ENCODE measurements at places on chromosomes 5 and 9.
A peak's percentile ranks its signal among the peaks of the same experiment; 100 is the strongest.

- DNase-seq: no peak
Observed at GRCh38 chr5:149904977-149905376, 39.6 kb downstream of the PDE6A start.

- no peak for DNase-seq
Observed at GRCh38 chr5:63959177-63959982, 2.9 kb downstream of the HTR1A start.

- DNase-seq: no peak
Observed at GRCh38 chr5:33308586-33308985, 132.2 kb upstream of the TARS1 start.

GRCh38 chr9:76530458-76531110 lies 71.6 kb downstream of the GCNT1 start:
- no peak for DNase-seq

DNA sequence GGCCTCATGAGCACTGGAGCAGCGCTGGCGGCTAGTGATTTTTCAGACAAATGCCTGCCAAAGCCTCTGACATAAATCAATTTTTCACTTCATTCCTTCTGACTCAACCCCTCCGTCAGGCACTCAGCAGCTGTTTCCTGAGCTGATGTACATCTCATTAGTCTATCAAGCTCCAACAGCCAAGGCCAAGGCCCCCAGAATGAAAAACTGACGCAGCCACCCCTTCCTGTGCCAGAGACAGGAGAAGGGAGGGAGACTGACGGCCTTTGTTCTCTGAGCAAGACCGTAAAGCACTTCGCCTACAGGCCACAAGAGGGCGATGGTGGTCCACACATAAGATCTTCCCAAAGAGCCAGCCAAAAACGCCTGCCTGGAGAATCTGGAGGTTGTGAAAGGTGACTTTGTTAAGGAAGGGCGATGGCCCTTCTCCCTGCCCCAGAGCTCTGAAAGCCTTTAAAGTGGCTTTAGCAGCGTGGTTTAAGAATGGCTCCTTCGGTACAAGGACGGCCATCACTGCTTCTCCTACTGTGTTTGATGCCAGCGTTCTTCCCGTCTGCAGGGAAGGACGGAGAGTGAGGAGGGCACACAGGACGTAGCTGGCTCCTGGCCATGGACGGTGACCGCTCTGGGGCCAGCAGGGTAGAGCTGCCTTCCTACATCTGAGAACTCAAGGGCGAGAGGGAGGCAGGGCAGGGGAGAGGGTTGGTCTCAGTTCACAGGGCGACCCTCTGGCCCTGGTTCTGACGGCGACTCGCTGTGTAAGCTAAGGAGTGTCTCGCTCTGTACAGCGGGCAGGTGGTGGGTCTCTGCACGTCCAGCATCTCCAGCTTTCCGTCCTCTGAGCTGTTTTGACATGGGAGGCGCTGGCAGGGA lies 37.0 kb downstream of the ALG2 start:
- peak; percentile 82 for DNase-seq

GRCh38 chr5:33556330-33557328 lies 115.9 kb downstream of the TARS1 start:
- no peak for DNase-seq

GRCh38 chr5:132224716-132225115 lies 2.9 kb downstream of the P4HA2 start:
- DNase-seq: no peak

- no peak for DNase-seq
Observed at GRCh38 chr9:78453450-78453849, 156.5 kb downstream of the PSAT1 start.

DNA sequence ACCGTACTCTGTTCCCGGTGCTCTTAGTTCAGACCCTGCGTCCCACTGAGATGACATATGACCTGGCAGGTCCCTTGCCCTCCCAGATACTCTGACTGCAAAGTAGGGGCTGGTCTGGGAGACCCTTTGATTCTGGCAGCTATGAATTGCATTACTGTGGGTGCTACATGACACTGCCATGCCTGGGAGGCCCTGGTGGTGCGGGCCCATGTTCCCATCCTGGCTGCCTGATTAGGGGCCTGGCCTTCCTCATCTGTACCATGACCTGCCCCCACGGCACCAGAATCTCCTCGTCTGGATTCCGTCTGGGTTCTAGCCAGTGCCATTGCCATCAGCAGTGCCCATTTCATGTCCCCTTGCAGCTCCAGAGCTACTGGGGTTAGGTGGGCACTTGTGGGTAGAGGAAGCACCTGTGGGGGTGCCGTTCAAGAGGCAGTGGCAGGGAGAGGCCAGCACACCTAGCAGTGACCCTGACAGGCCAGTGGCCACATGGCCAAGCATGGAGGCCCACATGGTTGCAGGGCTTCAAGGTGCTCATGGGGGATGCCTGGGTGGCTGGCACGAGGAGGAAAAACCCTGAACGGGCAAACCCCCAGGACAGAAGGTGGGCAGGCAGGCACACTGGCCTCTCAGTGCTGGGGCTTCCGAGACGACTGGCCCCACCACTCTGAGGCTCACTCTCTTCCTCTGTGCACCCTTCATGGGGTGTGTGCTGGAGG lies 69.7 kb downstream of the PHF2 start:
- DNase-seq: no peak

DNA sequence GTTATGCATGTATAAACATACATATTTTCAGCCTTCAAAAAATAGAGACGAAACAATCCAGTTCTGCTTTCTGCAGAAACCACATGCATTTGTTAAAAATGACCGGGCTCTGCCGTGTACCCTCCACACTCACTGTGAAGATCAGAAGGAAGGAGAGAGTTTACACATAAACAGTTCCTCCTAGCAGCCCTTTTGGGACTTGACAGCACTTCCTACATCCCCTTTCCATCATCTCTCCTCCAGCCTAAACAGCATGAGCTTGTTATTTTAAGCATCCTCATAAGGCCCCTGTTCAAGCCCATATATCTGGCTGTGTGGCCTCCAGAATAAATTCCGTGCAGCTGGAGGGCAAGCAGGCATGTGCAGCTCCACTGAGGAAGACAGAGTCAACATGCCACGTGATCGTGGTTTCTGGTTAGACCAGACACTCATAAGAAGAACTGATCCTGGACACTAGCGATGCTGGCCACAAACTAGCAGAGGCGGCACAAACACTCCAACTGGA lies 42.2 kb downstream of the NIPAL4 start:
- no peak for DNase-seq

GRCh38 chr5:32156635-32157034 lies 17.5 kb downstream of the GOLPH3 start:
- DNase-seq: no peak

DNA sequence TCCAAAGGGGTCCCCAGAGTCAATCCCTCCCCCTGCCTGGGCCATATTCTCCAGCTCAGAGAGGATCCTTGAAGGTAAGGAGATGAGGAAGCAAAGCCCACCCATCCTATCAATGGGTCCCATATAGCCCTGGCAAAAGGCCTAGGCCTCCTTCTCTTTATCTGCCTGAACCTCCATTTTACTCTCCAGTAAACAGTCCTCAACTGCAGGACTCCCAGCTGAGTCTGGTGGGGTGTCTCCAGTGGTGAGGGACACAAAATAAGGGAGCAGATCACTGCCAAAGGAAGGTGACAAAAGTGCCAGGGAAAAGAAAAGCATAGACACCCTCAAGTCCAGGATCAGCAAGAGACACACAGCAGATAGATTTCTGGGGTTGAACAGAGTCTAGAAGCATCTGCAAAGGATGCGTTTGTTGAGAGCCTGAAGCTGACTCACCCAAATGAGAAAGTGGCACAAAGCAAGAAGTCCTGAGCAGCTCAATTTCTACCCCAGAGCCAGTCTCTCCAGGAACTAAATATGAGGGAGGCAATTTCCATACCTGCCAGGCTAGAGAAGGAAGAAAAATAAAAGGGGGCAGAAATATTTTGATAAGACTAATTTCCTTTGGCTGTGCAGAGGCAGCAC lies 2.7 kb upstream of the EBF1 start:
- DNase-seq: no peak

DNA sequence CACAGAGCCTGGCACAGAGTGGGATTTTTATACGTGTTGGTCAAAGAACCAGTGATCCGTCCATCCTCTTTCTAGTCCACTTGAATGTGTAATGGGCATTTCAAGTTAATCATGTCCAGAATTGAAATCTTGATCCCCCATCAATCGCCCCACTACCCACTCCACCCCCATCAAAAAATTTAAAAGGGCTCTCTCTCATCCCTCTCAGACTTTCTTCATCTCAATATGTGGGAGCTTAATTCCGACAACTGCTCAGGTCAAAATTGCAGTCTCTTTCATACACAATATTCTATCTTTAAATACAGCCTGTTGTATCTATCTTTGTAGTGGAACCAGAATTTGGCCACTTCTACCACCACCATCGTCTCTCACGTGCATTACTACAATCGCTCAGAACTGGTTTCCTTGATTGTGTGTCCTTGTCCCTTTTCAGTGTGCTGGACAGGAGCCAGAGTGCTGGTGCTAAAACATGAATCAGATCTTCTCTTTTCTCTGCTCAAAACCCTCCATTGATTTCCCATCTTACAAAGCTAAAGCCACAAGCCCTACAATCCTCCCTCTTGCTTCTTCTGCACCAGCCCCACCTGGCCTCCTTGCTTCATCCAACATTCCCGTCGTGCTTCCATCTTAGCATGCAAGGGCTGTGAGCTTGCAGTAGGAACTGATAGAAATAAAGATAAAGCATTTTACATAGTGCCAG lies 786 bp upstream of the KIF3A start:
- DNase-seq: no peak

- DNase-seq: no peak
Observed at GRCh38 chr5:6601816-6602215, 31.0 kb downstream of the NSUN2 start.

DNA sequence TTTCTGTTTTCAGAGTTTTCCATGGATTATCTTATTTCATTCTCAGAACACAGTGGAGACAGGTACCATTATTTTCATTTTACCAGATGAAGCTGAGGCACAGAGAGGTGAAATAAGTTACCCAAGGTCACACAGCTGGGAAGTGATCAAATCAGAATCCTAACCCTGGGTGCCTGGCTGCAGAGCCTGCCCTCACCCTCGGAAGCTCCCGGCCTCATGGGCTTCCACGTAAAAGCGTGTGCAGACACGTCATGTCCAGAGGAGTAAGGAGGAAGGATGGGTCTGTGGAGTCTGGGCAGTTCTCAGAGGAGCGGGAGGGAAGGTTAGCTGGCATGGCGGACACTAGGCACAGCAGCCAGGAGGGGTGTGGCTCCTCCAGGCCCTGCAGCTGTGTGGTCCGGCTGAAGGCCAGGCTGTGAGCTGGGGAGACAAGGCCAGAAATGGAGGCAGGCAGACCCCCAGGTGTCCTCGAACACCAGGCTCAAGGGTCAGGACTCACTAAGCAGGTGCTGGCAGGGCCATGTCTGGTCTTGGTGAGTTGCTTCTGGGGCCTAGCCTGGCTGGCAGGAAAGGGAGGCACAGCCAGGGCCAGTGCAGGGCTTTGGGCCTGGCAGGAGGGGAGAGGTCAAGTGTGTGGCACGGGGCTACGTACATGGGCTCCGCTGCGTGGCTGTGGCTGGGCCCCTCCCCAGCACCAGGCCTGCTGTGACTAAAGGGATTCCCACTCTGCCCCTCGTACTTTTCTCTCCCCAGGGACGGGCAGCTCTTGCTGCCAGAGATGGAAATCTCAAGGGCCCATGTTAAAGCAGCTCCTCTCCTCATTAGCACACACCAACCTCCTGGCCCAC lies 5.6 kb downstream of the TBC1D9B start:
- DNase-seq: no peak

DNA sequence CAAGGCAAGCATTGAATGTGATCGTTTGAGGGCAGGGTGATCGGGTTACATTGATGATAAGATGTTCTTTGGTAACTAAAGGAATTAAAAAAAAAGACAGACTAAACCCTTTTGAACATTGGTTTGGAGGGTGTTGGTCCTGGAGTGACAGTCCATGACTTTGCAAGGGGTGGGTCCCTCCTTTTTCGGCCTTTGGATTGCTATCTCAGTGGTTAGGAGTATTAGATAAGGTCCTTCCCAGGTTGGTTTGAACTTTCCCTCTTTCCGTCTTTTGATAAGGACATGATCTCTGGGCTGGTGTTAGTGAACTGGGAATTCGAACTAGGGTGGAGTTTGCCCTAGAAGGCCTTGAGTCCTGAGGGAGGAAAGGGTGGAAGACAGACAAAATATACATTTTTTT lies 5.4 kb upstream of the ABO start:
- no peak for DNase-seq

DNA sequence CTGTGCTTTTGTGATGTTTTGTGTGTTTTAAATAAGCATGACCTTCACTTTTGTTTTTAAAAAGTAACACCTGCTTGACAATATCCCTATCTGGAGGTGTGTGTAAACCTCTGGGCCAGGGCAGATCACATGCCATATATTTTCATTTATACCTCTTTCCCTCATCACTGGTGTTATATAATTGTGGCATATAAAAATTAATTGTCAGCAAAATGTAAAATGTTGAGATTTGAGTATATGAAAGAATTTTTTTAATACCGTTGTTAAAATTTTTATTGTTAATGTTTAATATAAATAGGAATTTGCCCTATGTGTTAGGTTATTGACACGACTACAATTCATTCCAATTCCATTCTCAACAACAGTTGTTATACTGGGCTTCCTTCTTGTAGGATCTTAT lies 6.5 kb downstream of the CDH12 start:
- no peak for DNase-seq

DNA sequence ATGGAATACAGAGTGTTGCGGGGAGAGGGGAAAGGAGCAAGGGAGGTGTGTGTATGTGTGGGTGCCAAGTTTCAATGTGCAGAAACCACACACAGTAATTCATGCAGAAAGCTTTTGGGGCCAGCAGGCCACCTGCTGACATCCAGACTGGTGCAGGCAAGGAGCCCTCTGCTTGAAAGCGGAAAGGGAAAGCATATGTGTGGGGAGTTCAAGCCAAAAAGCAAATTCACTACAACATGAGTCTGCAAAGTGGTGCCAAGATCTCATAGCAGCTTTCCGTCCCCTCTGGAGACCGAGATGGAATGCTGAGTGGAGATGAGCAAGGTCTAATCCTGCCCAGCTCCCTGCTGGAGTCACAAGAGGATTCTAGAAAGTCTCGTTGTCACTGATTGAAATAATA lies 159.7 kb upstream of the VLDLR start:
- no peak for DNase-seq

DNA sequence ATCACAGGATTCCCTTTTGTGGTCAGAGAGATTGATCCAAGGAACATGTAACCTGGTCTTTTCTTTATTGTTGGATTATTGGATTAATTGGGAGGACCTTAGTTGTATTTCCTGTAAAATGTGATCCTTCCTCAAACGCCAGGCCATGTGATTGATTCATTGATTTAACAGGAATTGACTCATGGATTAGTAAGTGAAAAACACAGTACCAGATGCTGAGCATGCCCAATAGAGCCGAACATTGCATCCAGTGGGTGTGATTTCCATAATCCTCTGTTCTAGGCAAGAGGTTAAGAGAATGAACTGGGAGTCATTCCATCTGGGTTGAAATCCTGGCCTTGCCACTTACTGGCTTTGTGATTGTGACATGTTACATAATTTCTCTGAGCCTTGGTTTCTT lies 522.3 kb downstream of the MAT2B start:
- DNase-seq: no peak

- no peak for DNase-seq
Observed at GRCh38 chr9:5895782-5896181, 5.1 kb downstream of the MLANA start.

Data from NCI-H1105 treated with DMSO at 0.1 percent for 48 hours (cell line).